ENCODE measurements at places on chromosomes 11 and 22.

DNA sequence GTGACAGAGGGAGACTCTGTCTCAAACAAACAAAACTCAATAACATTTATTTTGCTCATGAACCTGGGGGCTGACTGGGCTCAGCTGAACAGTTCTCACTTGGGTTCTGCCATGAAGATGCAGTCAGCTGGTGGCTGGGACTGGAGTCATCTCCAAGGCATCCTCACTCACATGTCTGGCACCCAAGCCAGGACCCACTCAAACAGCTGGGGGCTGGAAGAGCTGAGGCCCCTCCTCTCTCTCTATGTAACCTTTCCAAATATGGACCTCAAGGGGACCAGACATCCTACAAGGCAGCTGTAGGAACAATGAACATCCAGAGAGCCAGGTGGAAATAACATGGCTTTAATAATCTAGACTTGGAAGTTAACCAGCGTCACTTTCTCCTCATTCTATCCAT is 16.8 kb downstream of the HSPA8 start:
- no peak for DNase-seq

DNA sequence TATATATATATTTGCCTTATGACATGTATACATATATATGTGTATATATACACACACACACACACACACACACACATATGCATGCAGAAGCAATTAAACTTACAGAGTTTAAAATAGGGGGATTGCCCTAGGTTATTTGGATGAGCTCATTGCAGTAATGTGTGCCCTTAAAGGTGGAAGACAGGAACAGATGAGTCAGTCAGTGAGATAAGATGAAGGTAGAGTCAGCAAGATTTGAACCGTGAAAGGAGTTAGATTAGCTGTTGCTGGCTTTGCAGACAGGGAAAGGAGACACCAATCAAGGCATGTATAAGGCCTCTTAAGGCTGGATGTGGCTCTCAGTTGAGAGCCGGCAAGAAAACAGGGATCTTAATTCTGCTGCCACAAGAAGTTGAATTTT is 902.4 kb upstream of the RAG2 start:
- no peak for DNase-seq

DNA sequence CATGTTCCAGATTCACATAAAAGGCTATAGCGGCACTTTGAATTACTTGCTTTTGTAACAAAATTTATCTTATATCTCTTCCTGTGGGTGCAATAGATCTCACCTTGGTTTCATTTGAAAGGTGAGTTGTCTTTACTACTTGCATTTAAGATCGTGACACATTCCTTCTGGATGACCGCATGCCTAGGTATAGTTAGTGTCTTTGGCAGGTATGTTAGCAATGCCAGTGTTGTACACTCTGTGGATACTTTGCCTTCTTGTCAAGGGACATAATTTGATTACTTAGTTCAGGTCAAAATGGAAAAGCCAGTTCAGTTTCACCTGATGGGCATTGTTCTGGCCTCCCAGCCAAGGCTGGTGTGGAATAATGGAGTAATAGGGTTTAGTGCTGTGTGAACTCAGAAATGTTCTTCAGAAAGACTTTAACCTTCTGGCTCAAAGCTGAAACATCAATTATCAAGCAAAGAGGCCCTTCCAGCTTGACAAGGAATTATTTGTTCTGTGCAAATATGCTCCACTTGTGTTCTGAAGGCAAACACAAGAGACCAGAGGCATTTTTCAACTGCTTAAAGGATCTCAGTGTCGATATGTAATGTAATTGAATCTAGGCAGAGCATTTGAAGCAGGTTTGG is 64.6 kb downstream of the AMOTL1 start:
- DNase-seq, result no peak

- no peak for DNase-seq
Observed at GRCh38 chr11:1747753-1748635, 2.4 kb downstream of the IFITM10 start.

- DNase-seq, result no peak
Observed at GRCh38 chr22:37626556-37627075, 12.9 kb upstream of the SH3BP1 start.

- DNase-seq, result peak; percentile 82
Observed at GRCh38 chr11:124762105-124762623, at the start of gene ESAM. ESAM (minus strand) TSS chr11:124762290; CDS start chr11:124762154, 136 bp downstream.

- DNase-seq, result peak; percentile 57
Observed at GRCh38 chr11:85123752-85124231, 503.4 kb downstream of the DLG2 start.

DNA sequence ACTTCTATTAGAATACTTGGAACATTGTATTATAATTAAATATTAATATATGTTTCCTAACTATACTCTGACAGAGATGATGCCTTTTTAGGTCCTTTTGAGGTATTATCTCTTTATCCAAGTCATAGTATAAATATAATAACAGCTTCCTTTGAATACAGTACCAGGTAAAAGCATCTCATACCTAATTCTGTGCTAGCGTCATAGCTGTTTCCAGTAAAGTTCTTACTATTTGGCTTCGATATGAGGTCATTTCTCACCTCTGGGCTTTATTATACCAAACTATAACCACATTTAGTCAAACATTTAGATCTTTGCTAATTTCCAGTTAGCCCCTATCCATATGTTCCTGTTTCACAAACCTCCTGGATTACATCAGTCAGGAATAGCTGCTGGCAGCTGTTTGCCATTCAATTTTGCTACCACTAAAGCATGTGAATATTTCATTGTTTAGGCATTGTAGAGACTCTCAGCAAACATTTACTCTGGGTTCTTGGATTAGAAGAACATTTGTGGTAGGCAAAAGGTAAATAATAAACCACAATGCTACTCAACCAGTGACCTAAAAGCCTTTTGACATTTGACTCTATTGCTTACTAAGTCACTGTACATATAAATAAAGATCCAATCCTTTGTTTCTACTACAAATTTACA is 255.1 kb downstream of the TTC28 start:
- DNase-seq, result no peak

- DNase-seq, result no peak
Observed at GRCh38 chr11:26483108-26483507, 89.0 kb downstream of the MUC15 start.

DNA sequence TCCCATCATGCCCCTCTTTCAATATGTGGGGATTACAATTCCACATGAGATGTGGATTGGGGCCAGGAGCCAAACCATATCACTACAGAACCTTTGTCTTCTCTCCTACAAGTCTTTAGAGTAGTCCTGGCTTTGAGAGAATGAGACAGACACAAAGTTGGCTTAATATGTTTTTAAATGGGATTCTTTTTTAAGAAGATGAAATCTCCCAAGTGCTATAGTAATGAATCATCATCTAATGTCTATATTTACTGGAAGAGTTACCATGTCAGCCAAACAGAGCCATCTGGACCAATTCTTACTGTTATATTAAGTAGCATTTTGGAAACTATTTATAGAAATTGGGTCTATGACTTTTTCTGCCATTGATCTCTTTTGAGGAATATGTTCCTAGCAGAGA is 38.1 kb upstream of the CARD18 start:
- no peak for DNase-seq

DNA sequence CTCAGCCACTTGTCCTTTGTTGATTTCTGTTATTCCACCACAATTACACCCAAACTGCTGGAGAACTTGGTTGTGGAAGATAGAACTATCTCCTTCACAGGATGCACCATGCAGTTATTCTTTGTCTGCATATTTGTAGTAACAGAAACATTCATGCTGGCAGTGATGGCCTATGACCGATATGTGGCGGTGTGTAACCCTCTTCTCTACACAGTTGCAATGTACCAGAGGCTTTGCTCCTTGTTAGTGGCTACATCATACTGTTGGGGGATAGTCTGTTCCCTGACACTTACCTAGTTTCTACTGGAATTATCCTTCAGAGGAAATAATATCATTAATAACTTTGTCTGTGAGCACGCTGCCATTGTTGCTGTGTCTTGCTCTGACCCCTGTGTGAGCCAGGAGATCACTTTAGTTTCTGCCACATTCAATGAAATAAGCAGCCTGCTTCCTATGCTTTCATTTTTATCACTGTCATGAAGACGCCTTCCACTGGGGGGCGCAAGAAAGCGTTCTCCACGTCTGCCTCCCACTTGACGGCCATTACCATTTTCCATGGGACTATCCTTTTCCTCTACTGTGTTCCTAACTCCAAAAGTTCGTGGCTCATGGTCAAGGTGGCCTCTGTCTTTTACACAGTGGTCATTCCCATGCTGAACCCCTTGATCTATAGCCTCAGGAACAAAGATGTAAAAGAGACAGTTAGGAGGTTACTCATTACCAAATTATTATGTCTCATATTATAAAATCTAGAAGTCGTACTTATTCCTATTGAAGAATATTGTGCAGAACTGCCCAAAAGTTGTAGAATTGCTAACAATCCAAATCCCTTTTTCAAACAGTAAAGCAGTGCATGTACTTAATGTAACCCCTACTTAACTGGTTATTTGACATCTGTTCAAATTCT is 53.2 kb downstream of the OR4C6 start:
- no peak for DNase-seq

GRCh38 chr11:46912526-46913150 is 5.7 kb downstream of the LRP4 start:
- DNase-seq, result no peak

- DNase-seq, result no peak
Observed at GRCh38 chr11:119763071-119763728, 34.2 kb upstream of the NECTIN1 start.

GRCh38 chr11:132907651-132908413 is 624.5 kb downstream of the OPCML start:
- DNase-seq, result no peak

DNA sequence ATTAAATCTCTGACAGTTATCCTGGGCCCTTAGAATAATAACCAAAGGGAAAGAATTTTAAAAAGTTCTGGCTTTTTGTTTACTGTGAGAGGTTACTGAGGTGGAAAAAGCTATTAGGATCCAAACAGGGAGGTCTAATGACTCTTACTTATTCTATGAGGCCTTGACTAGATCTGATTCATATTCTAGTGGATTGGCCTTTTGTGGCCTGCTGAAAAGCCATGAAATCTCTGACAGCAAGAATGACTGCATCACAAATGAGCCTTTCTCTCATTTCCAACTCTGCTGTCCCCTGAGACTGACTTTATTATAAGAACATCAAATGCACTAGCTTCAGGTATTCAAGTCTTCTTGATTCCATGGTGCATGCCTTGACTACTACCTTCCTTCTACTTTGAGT is 1797.6 kb downstream of the LRRC4C start:
- no peak for DNase-seq

DNA sequence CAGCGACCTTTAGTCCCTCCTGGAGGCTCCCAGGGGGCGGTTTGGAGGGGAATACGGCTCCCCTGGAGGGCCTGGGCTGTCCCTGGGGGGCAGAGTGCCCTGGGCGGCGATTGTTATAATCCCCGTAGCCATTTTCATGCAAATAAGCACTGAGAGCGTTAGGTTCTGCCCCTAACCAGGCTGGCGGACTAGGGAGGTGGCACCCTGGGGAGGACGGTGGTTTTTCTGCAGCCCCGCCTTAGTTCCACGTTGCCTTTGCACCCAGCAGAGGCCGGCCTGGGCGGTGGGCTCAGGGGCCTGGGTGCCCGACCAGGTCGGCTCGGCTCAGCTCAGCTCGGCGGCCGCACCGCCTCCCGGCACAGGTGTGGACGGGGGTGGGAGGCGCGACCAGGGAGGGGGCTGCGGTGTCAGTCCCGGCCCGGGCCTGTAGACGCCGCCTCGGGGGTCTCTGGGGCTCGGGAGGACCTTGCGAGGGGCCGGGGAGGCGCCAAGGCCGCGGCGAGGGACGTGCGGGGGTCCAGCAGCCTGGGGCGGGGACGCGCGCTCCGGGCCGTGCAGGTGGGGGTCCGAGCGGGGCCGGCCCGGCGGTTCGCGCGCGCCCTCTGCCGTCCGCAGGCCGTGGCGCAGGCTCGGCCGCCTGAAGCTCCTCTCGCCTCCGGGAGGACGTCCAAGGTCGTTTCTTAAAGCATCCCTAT is 2.3 kb upstream of the DUSP8 start:
- DNase-seq, result peak; percentile 45

GRCh38 chr11:35323076-35323868 is 96.1 kb downstream of the SLC1A2 start:
- no peak for DNase-seq

- DNase-seq, result no peak
Observed at GRCh38 chr11:23313001-23313400, 452.7 kb upstream of the CCDC179 start.

GRCh38 chr11:108871867-108872266 is 207.0 kb downstream of the DDX10 start:
- no peak for DNase-seq

- no peak for DNase-seq
Observed at GRCh38 chr11:72781063-72781312, 12.9 kb downstream of the STARD10 start.

DNA sequence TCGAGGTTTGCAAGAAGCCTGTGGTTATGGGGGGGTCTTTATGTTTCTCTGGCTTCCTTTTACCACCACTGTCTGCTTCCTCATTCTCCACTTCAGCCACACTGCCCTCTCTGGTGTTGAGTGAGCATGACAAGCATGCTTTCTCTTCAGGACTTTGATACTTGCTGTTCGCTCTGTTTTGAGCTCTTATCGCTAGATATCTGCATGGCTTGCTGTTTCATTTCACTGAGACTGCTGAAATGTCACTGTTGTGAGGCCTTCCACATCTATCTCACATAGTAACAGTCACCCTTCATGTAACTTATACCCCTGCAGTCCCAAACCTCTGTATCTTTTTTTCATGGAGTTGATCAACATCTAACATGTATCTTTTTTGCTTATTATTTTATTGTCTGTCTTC is 59.8 kb downstream of the TMEM135 start:
- DNase-seq, result peak; percentile 8

GRCh38 chr11:65967329-65967934 is 5.9 kb downstream of the SART1 start:
- no peak for DNase-seq

GRCh38 chr11:43830928-43831440 is 49.6 kb upstream of the ALKBH3 start:
- no peak for DNase-seq

GRCh38 chr22:40210818-40211217 is 33.1 kb downstream of the TNRC6B start:
- DNase-seq, result peak; percentile 56

GRCh38 chr11:128765571-128766549 is 72.0 kb downstream of the FLI1 start:
- DNase-seq, result no peak

GRCh38 chr11:35531246-35531645 is 5.8 kb upstream of the PAMR1 start:
- DNase-seq, result no peak

- no peak for DNase-seq
Observed at GRCh38 chr11:126534141-126534805, 178.8 kb downstream of the ST3GAL4 start.

GRCh38 chr22:50523458-50523805 is 2.0 kb downstream of the SCO2 start:
- DNase-seq, result no peak

GRCh38 chr11:76208438-76209374 is 2.4 kb upstream of the WNT11 start:
- DNase-seq, result peak; percentile 70

Measured in GM06990 (cell line).